ENCODE measurements at places on chromosomes 5 and 9.

GRCh38 chr5:151154931-151155774 is 2.4 kb downstream of the ANXA6 start:
- DNase-seq: no peak

DNA sequence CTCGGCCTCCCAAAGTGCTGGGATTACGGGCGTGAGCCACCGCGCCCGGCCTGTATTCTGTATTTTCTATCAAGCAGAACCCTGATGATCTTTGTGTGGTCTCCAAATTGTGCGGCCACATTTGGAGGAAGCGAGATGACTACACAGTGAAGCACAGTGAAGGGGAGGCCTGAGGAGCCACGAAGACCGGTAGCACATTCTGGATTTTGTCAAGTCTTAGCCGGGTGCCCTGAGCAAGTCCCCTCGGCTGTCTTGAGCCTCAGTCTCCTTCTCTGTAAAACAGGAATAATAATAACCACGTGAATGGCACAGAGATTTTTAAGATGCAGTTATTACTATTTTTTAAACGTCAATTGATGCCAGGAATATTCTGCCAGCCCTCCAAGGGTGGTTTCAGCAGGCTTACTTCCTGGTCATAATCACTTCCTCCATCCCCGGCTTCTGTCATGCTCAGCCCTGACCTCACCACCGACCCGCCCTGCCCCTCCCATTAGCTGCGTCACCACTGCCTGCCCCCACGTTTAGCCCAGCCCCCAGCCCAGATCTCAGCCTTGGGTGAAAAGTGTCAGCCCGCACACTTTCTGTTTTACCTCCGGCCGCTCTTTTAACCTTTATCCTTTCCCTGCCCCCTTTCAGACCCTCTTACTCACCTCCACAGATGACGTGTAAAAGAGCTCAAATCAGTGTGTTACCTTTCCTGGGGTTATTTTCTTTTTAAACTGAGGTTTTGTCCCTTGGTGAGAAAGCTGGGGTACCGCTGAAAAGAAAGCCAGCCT is 27.0 kb upstream of the ERGIC1 start:
- DNase-seq: peak; percentile 67

DNA sequence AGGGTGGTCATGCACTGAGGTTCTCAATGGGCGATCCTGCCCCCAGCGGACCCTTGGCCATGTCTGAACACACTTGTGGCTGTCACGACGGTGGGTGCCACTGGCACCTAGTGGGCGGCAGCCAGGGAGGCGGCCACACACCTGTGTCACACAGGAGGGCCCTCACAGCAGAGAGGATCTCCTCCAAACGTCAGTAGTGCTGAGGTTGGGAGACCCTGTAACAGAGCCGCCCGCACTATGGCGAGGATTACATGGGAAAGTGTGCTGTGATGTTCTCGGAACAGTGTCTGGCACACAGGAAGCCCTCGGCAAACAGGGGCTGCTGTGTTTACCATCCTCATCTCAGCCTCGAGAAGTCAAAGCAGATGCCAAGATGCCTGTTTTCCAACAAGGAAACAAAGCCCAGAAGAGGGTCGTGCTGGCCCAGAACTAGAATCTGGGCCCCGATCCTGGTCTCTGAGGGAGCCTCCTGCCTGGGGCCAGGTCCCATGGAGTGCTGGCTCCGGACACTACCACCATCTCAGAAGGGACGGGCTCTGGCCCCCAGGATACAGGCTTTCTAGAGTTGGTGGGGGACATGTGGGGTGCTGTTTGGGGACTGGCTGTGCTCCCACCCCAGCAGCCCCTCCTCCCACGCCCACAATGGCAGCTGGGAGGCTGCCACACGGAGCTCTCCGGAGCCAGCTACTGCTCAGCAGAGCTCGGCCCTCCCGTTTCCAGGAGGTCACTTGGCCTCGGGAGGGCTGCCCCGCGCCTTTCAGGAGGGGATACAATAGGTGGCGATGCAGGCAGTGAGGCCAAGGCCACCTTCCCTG is 48.2 kb downstream of the DBH start:
- no peak for DNase-seq

- no peak for DNase-seq
Measured at GRCh38 chr9:136361047-136361753, 2.3 kb downstream of the DNLZ start.

- no peak for DNase-seq
Measured at GRCh38 chr5:154333016-154333415, 112.8 kb upstream of the SAP30L start.

- no peak for DNase-seq
Measured at GRCh38 chr5:96683810-96684209, 21.6 kb downstream of the CAST start.

DNA sequence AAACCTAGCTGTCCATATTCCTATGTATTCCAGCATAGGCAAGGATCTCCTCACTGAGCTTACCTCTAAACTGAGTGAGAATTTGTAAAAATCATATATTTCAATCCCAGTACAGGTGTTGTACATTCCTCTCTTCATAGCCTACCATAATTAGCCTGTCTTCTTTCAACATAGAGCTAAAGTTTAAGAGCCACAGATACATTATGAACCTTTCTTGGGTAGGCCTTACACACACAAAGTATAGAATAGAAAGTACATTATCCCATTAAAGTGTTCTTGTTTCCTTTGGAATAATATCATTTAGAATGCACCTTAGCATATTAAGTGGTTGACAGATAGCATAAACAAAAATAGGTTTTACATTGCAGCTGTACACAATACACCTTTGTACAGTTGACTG is 282.1 kb upstream of the TMEM161B start:
- DNase-seq: no peak

GRCh38 chr5:73280821-73281746 is 108.1 kb downstream of the TMEM174 start:
- no peak for DNase-seq

- DNase-seq: no peak
Measured at GRCh38 chr9:7816021-7816420, 16.4 kb upstream of the DMAC1 start.
